ENCODE measurements at places on chromosomes 1 and 21.
A peak's percentile ranks its signal among the peaks of the same experiment; 100 is the strongest.

DNA sequence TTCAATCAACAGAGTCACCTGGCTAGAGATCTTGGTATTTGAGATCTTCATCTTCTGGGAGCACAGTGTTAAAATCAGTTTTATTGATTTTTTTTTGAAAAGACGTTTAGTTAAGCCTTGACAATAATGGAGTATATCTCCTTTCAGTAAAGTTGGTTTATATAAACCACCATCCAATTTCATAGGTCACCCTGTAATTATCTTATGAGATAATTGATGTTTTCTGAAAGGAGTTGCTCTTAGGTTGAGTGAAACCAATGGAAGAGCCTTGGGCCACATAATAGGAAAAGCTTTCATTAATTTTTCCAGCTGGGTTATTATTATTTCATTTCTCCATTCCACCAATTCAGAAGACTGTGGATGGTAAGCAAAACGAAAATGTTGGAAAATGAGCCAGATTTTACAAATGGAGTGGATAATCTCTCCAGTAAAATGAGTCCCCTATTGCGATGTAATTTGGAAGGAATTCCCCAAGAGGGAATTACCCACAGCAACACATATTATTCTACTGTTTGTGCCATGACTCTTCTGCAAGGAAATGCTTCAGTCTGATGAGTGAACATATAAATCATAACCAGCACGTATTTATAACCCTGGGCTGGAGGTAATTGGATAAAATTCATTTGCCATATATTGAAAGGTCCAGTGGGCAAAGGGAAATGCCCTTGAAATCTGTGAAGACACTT is 46.2 kb upstream of the TINAGL1 start:
- no peak for DNase-seq

- peak; percentile 78 for DNase-seq
Measured at GRCh38 chr21:42337830-42338728, 12.7 kb downstream of the TFF2 start.

DNA sequence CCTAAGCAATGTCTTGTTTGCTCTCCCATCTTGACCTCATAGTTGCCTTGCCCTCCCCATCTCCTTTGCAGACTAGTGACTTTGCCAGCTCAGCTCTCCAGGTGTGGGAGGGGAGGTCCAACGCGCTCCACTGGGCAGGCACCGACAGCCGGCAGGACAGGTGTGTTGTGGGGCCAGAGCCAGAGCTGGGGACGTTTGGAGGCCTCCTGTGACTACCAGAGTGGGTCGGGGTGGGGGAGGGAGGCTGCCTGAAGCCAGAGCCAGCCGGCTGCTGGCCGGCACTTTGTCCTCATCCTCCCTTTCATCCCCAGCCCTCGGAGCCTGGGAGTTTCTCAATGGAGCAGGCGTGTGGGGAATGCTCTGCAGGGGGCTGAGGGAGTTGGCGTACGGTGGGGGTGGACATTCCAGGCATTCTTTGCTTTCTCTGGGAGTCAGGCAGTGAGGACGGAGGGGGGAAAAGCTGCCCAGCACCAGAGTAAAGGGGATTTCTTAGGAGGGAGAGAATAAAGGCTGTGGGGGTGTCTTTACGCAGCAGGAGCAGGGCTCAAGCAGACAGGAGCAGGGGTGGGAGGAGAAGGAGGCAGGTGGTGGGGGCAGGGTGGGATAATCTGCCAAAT is 20.2 kb downstream of the NUAK2 start:
- DNase-seq: no peak

DNA sequence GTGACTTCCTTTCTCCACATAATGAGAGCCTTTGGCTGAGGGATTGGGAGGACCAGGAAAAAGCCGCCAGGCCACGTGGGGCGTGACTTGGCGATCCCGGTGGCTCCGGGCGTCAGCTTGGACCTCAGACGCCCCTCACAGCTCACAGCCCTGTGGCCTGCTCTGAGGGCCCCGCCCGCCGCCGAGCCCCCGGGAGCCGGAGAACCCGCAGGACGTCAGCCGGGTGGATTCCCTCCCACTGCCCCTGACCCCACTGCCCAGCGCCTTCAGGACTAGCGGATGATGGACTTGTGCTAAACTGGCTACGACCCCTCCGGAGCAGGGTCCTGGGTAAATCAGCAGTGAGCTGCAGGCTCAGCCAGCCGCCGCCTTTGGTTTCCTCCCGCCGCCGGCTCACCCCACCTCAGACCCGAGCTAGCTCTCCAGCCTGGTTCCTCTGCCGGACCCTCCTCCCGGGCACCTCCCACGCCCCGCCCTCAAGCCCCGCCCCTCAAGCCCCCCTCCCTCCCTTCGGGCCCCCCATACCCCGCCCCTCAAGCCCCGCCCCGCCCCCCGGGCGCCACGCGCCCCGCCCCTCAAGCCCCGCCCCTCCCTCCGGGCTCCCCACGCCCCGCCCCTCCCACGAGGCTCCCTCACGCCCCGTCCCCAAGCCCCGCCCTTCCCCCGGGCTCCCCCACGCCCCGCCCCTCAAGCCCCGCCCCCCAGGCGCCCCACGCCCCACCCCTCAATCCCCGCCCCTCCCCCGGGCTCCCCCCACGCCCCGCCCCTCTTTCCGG is 10.0 kb upstream of the FAAP20 start:
- no peak for DNase-seq

GRCh38 chr21:33127154-33127867 is 57.4 kb downstream of the OLIG1 start:
- peak; percentile 55 for DNase-seq

- peak; percentile 19 for DNase-seq
Measured at GRCh38 chr1:66446261-66447001, 87.5 kb upstream of the SGIP1 start.

DNA sequence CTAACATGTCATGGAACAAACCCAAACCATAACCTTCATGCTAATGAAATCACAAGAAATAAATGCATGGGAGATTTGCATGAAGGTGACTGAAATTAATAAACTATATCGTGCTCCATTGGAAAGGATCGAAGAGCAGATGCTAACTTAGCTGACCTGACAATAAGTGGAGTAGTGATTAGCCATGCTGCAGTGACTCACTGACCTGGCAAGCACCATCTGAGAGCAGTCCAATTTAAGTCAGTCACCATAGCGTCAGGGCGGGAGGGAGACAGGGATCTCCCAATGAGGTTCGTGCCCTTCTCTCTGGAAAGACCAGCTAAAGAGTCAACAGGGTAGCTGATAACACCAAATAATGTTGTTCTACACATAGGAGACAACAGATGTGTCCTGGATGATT is 21.5 kb downstream of the OLIG2 start:
- DNase-seq: no peak

- no peak for DNase-seq
Measured at GRCh38 chr1:153951183-153951582, 4.7 kb upstream of the DENND4B start.

- DNase-seq: no peak
Measured at GRCh38 chr1:206508130-206508889, 979 bp downstream of the RASSF5 start.

GRCh38 chr1:11842154-11843041 is 5.2 kb downstream of the NPPA start:
- DNase-seq: peak; percentile 13

DNA sequence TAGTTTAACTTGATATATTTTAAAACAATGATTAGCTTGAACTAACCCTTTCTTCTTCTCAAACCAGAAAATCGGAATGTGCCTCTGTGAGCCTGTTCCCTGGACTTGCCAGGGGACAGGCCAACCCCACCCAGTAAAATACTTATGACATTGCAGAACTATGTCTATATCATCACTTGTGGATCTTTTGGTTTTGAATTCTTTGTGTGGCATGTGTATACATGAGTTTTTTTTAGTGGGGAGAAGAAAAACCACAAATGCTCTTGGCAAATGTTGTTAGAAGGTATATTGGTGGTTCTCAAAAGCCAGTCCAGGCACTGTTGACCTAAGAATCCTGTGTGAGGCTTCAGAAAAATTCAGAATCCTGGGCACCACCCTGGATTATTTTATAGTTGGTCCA is 347.4 kb downstream of the SIPA1L2 start:
- no peak for DNase-seq

- DNase-seq: no peak
Measured at GRCh38 chr21:36882776-36883175, 83.7 kb downstream of the HLCS start.

- DNase-seq: no peak
Measured at GRCh38 chr1:219837274-219837993, 90.9 kb downstream of the SLC30A10 start.

DNA sequence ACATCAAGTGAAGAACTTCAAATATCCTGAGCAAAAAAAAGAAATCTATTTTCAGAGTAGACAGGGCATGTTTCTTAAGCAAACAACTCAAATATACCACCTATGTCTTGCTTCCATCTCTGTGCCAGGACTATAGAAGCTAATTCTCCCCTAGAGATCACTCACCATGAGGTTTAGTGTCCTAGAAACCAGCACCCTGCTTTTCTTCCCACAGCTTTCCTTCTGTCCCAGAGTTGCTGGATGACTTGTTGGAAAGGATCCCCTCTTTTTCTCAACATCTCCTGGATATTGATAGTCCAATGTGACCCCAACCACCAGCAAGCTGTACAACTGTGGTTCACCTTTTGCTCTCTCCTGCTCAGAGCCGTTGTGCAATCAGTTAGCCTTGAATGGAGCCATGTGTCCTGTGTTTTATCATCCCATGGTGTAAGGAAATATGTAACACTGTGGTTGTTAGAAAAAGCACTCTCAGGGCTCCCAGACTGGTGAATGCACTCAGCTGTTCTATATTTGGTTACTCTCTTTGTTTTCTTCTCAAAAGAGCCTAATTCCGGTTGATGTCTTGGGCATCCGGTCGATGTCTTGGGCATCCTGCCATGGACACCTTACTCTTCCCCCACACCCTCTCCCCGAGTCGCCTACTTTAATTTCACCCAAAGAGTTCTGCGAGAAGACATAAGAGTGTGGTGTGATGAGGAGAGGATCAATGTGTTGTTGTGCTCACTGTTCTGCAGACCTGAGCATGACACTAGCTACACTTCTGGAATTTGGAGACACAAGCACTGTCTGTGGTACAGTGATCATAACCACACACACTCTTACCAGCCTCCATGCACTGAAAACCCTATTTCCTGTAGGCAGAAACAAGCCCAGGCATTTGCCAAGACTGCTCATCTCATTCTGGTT is 1.7 kb downstream of the TNFSF4 start:
- no peak for DNase-seq

GRCh38 chr1:229434005-229434640 is at the start of gene ACTA1:
ACTA1 (minus strand) TSS chr1:229434094; CDS start chr1:229433115, 979 bp downstream.
- DNase-seq: no peak

DNA sequence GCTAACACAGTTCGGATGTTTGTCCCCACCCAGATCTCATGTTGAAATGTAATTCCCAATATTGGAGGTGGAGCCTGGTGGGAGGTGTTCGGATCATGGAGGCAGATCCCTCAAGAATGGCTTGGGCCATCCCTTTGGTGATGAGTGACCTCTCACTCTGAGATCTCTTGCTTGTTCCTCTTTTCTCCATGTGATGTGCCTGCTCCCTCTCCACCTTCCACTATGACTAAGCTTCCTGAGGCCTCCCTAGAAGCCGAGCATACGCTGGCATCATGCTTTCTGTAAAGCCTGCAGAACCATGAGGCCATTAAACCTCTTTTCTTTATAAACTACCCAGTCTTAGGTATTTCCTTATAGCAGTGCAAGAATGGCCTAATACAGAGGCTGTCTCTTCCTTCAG is 8.1 kb upstream of the PLA2G5 start:
- no peak for DNase-seq

GRCh38 chr1:180964595-180964994 is 51.9 kb downstream of the KIAA1614 start:
- DNase-seq: no peak

- DNase-seq: no peak
Measured at GRCh38 chr1:202207292-202207691, 13.7 kb downstream of the LGR6 start.

DNA sequence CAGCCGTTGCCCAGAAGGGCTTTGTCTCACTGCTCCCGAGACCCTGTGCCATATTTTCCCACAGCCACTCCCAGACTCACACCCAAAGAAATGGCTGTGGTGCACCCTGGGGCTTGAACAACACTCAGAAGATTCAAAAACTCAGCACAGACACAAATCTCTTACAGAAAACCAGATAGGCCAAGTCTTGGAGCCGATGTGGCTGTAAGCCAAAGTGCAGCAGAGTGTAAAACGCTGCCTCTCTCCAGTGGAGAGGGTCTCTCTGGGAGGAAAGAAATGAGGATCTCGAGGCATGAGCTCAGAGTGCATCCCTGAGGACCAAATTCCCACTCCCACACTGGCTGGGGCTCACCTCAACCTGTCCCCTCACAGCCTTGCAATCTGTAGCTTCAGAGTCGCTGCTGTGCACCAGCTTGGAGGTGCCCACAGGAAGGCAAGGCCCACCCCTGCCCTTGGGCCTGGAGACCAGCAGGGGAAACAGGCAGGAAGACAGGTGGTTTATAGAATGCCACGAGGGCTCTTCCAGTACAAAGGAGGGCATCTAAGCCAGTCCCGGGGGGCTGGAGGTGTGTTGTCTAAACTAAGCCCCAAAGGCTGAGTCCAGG is 171.3 kb upstream of the AJAP1 start:
- DNase-seq: no peak

DNA sequence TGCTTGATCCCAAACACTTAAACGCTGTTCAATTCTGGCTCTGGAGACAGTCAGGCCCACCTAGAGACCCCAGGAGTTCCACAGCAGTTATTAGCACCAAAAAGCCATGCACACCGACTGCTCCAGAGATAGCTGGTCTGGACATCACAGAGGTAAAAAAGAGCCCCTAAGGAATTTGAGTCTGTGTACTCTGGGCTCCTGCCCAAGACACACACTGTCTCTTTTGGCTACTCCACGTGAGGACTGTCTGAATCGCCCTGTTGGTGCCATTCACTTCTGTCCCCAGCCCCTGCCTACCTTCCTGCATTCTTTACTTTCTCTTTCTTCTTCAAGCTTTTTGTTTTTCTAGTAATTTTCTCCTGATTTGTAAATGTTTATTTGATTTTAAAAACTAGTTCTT is 197.4 kb downstream of the ADGRL2 start:
- no peak for DNase-seq

GRCh38 chr1:159141584-159142390 is 29.6 kb upstream of the CADM3 start:
- no peak for DNase-seq

GRCh38 chr1:71357708-71358107 is 276.9 kb upstream of the ZRANB2 start:
- no peak for DNase-seq

- no peak for DNase-seq
Measured at GRCh38 chr1:57707631-57708030, 283.8 kb upstream of the DAB1 start.

DNA sequence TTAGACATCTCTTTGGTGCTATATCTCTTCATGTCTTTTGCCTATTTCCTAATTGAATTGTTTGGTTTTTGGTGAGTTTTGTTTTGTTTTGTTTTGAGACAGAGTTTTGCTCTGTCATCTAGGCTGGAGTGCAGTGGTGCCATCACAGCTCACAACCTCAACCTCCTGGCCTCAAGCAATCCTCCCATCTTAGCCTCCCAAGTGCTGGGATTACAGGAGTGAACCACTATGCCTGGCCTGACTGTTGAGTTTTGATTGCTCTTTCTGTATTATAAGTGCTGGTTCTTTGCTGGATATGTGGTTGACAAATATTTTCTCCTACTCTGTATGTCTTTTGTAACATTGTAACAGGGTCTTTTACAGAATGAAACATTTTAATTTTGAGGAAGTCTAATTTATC is 38.0 kb downstream of the NAV1 start:
- DNase-seq: no peak

GRCh38 chr1:214066936-214067335 is 79.2 kb downstream of the PROX1 start:
- DNase-seq: no peak
